Kidney capillary endothelial cell (primary cell): ENCODE measurements at places on chromosomes 1 and 21.

GRCh38 chr21:16084776-16085364 is 355.1 kb downstream of the USP25 start:
- DNase-seq, result no peak

GRCh38 chr1:209102120-209102519 is 481.4 kb upstream of the CAMK1G start:
- DNase-seq, result no peak

DNA sequence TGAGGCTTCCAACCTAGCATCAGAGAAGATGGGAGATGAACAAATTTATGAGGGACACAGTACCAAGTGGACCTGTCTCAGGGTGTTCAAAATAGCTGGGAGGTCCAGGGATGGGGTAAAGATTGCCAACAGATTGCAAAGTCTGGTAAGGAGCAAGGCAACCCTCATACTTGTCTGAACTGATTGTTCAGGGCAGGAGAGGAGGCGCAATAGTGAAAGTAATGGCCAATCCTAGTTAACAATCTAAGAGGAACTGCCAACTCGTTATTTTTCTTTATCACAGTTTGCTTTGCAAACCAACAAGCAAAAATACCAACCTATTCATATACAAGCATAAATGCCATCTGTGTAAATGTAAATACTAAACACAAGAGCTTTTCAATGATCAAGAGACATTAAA is 78.4 kb upstream of the S1PR1 start:
- DNase-seq, result no peak

DNA sequence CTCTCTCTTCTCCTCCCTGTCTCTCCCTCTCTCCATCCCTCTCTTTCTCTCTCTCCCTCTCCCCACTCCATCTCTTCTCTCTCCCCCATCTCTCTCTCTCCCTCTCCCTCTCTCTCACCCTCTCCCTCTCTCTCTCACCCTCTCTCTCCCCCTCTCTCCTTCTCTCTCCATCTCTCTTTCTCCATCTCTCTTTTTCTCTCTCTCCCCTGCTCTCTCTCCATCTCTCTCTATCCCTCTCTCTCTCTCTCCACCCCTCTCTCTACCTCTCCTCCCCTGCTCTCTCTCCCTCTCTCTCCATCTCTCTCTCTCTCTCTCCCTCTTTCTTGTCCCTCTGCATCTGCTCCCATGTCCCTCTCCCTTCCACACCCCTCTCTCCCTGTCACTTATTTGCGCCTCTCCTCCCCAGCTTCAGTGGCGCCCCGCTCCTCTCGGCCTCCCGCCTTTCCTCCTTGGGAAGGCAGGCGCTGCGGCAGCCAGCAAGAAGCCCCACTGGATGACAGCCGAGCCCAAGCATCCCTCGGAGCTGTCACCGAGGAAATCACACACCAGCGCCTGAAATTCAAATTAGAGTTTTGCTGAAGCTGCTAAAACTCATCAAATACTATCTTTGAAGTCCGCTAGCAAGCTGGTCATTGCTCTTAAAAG is 15.3 kb upstream of the EPHA8 start:
- no peak for DNase-seq

GRCh38 chr1:171954361-171954760 is 113.1 kb downstream of the DNM3 start:
- no peak for DNase-seq

- no peak for DNase-seq
These were observed 4.1 kb upstream of the TMEM52 start for GRCh38 chr1:1922956-1923833.

DNA sequence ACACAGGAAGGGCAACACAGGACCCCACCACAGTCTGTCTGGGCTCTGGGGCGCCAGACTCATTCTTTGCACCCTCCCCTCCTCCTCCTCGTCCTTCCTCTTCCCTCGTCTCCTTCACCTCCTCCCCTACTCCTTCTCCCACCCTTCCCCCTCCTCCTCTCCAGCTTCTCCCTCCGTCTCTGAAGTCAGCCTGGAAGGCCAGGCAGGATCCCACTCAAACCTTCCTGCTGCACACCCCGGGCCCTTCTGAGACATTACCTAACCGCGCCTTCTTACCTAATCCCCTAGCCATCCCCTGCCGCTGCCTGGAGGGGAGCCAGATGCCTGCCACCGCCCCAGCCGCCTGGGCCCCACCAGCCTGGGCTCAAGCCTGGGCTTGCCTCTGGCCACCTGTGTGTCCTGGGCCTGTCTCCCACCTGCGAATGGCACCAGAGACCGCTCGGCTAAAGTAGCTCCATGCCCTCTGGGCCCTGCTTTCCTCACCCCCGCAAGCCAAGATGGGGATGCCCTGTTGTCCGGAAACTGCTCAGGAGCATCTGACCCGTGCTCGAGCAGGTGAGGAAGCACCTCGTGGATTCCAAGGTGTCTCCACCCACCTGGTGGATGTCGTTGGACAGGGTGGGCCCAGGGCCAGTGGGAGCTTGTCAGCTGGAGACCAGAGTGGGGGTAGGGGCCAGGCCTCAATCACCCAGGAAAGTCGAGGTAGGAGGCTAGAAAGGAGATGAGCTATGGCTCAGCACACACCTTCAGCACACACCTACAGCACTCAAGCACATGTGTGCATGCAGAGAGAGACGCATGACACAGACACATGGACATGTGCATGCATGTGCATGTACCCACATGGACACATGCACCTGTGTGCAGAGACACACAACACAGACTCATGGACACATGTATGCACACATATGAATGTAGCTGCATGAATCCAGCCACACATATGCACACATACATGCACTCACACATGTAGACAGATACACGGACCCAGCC is 31.9 kb downstream of the WNT9A start:
- DNase-seq, result no peak

DNA sequence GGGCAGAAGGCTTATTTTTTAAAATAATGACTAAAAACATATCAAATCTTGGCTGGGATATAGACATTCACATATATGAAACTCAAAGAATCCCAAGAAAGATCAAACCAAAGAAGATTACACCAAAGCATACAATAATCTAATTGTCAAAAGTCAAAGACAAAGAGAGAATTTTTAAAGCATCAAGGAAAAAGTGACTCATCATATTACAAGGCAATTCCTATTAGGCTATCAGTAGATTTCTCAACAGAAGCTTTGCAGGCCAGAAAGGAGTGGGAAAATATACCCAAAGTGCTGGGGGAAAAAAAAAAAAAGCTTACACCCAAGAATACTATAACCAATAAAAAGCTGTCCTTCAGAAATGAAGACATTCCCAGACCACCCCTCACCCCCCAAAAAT is 375.6 kb downstream of the BRINP2 start:
- DNase-seq, result no peak

DNA sequence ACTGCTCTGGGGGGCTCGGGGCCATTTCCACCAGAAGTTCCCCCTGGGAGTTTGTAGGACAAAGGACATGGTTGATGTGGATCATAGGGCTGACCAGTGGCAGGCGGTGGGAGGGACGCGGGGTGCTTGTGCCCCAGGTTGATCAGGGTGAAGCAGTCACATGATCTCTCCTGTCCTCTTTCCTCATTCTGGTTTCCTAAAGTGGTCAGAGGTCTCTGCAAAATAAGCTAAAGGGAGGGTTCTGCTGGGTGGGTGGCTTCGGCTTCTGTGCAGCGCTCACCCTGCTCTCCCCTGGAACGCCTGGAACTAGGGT is 9.2 kb downstream of the PDXK start:
- DNase-seq, result no peak

GRCh38 chr1:32813941-32814739 is 3.0 kb downstream of the YARS1 start:
- DNase-seq, result no peak

GRCh38 chr21:36104317-36105300 is 30.3 kb upstream of the CBR3 start:
- no peak for DNase-seq

DNA sequence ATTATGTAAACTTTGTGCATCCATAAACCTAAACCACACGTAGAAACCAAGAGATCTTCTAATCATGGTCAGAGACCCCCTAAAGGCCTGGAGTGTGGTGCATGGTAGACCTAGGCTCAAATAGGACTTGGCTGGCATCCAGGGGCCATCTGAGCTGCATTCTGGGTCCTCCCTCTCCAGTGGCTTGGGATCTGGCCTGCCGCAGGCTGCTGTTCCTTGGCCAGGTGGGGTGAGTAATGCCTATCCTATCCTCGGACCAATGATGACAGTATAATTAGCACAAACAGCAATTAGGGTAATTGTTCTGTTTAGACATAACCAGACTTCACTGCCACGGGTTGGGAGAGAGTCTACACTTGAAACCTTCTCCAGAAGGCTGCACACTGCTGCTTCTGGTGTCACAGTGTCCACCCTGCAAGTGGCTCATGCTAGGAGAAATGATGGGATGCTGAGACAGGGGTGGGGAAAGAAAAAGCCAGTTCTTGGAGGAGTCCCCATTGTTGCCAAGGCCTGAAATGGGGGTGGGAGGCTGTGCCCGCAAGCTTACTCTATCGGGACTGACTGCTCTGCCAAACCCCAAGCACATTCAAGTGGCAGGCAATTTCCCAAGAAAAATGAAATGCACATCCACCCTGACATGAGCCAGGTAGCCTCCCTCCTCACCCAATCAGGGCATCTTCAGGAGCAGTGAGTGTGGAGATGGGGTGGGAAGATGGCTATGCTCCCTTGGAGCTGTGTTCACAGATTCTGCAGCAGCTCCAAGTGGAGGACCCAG is 12.5 kb upstream of the PKP1 start:
- DNase-seq, result no peak

GRCh38 chr1:15453734-15454133 is 2.8 kb upstream of the CELA2A start:
- no peak for DNase-seq

DNA sequence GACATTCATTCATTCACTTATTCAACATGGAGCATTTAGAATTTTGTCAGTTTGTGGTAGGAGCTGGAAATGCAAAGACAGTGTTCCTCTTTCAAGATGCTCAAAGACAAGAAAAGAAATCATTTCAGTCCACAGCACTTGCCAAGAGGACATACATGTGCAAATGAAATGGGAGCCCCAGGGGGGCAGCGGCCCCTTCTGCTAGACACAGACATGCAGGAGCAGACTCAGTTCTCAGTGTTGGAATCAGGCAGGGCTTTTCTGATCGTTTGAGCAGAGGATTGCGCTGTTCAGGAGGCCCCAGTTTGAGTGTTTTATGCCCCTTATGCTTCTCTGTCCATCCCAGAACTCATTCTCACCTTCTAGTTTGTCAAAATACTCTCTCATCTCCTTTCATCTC is 35.6 kb upstream of the VASH2 start:
- DNase-seq, result no peak

DNA sequence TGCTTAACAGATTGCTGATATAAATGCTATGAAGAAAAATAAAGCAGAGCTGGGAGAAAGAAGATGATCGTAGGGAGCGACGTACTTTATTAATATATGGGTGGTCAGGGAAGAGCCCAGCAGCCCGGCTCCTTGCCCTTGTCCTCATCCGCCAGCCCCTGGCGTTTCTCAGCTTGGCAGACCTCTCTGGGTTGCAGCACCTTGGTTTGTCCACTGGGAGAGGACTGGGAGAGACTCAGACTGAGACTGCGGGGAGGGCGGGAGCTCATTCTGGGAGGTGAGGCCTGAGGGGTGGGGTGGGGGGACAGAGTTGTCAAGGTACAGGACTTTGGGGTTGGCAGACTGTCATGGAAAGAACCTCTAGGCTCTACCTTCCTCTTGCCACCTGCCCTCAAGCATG is 3.3 kb upstream of the S100A3 start:
- DNase-seq, result no peak

GRCh38 chr1:110638058-110638457 is 31.9 kb upstream of the KCNA2 start:
- no peak for DNase-seq

DNA sequence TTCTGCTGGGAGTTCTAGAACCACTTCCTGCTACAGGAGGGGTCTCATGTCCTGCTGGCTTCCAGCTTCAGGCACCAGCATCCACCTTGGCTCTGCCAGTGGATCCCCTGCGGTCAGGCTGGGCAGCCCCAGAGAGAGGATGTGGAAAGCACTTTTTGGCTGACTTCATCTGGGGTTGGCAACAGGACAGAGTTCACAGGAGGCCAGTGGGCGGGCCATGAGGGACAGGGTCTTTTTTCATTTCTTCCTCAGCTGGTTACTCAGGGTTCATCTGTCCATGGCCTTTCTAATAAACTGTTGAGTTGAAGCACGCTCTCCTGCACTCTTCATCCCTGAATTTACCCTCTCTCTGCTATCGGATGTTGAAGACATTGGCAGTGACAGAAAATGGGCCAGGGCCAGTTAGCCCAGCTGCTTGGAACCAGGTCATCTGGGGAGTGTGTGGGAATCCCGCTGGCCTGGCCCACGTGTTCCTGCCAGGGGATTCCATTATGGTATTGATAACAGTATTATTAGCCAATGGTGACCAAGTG is 45.2 kb downstream of the RPS6KA1 start:
- no peak for DNase-seq

DNA sequence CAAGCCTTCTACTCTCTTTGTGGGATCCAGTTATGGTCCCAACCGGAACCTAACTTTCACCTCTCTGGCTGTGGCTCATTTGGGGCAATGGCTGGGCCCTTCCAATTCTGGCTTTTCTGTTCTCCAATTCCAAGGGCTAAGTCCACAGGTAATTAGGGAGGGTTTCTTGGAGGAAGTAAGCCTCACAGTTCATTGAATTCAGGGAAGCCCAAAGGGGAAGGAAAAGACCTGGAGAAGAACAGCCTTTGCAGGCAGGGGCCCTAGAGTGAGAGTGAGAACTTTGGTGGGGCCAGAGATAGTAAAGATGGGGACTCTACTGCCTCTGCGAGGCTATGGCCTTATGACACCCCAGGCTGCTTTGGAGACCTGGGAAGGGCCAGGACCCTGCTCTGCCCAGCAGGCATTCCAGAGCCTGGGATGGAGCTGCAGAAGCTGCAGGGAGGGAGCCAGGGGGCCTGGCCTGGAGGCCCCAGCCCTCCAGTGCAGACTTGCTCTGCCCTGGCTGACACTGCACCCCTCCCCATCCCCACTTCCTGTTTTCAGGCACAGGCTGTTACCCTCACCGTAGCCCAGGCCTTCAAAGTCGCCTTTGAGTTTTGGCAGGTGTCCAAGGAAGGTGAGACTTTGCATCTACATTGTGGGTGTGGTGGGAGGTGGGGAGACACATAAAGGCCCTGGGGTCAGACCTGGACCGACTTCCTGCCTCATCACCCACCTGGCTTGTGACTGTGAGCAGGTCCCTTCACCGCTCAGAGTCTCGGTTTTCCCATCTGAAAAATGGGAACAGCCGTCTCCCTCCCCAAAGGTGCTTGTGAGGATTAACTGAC is 18.9 kb downstream of the LDLRAP1 start:
- no peak for DNase-seq
